T-cell (primary cell): ENCODE measurements at places on chromosomes 13 and 19.
A peak's percentile ranks its signal among the peaks of the same experiment; 100 is the strongest.

- no peak for DNase-seq
Observed at GRCh38 chr13:113565526-113566226, 18.9 kb upstream of the TFDP1 start.

DNA sequence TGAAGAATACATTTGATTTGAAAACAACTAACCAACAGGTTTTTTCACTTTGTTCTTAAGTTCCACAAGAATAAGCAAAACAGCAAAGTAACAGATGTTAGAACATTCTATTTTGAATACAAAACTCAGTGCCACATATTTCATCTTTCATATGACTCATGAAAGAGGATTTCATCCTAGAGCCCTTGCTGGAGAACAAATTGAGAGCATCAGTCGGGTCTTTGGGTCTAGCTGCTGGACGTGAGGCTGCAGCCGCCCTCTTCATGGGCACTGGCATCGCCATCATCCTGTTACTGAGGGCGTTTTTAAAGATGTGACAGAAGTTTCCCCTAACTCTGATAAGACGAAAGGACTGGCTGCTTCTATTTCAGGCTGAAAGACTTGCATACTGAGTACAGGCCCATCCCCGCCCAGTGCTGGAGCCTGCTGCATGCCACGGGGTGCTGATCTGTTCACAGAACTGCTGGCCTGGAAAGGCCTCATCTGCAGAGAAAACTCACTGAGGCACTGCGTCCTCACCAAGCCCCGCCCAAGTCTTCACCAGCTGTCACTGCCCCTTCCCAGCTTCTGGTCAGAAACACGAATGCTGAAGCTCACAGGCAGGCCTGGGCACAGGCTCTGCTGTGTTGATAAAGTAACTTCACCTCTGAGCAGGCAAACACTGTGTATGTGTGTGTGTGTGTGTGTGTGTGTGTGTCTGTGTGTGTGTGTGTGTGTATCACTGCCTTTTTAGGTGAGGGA is 101.4 kb downstream of the TUBGCP3 start:
- DNase-seq: no peak

- DNase-seq: no peak
Observed at GRCh38 chr13:98273067-98273823, 96.2 kb upstream of the RNF113B start.

DNA sequence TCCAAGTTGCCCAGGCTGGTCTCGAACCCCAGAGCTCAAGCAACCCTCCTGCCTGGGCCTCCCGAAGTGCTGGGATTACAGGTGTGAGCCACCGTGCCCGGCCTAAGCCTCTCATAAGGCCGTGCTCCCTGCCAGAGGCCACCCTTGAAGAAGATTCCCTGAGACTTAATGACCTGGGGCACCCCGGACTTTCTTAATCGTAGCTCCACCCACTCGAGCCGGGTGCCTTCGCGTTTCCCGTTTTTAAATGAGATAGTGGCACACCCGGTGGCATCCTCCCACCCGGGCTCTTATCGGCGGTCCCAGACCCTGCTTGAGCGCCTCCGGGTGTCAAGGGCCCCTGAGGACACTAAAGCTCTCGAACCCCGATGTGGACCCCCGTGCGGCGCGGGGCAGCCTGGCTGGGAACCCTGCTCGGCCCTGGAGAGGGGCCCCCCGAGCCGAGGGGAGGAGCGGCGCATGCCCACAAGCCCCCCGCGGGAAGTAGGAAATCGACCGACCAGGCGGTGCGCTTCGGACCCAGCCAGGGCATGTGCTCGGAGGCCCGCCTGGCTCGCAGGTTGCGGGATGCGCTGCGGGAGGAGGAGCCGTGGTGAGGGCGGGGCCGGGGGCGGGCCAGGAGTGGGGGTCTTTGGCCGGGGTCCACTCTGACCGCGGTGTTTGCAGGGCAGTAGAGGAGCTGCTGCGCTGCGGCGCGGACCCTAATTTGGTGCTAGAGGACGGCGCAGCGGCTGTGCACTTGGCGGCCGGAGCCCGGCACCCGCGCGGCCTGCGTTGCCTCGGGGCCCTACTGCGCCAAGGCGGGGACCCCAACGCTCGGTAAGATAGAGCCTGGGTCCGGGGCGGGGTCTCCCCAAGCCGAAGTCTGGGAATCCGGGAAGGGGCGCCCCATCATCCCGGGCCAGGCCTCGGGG is at the start of gene ANKLE1:
Gene ANKLE1 (plus strand): TSS at position 511 of the 914 bp plus-strand sequence. CDS start 20 bp downstream, at position 531.
- DNase-seq: no peak

- DNase-seq: no peak
Observed at GRCh38 chr19:55258476-55258827, 365 bp downstream of the PPP6R1 start.

- DNase-seq: no peak
Observed at GRCh38 chr19:1156305-1156801, 17.7 kb downstream of the SBNO2 start.

DNA sequence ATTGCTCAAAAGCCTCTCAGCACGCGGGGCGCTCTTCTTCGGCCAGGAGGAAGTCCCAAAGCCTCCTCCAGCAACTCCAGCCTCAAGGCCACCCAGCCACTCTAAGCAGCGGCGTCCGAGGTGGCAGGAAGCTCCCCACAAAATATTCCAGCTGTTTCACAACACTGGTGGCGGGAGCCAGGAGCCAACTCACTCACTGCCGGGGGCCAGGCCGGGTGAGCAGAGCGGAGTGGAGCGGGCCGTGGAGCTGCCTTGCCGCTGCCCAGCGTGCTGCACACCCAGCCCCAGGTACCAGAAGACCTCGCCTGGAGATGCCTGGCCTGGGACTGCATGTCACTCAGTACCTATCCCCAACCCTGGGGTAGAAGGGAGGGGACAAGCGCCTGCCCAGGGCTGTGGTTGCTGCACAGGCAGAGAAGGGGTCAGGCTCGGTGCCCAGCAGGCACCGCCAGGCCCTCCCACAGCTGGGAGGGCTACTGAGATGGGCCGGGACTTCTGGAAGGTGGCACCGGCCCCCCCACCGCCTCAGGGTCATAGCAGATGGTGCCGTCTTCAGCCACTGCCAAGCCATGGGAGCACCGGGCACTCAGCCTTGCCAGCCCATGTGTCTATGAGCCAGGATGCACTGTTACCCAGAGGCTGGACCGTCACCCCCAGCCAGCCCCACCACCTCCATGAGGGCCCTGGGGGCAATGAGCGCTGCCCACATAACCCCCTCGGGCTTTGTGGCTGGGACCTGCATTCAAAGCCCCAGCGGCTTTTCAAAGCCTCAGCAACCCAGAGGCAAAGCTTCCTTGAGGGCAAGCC is 59.2 kb downstream of the MLLT1 start:
- no peak for DNase-seq

- no peak for DNase-seq
Observed at GRCh38 chr13:27476943-27477703, 26.8 kb upstream of the MTIF3 start.

- peak; percentile 74 for DNase-seq
Observed at GRCh38 chr19:48970923-48971395, 5.8 kb downstream of the FTL start.

DNA sequence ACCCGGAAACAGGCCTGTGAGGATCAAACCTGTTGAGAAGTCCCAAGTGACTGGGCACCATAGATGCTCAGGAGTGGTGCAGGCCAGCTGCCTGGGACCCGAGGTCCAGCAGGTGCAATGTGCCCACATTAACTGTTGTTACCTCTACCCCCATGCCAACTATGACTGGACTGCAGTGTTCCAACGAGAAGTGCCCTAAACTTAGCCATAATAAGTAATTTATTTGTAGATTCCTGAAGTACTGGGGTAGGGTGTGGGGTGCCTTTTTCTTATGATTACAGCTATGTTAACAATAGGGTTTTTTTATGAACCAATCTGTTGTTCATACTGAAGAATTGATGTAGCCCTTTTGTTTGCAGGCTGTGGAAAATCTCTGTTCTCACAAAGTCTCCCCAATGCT is 9.2 kb downstream of the CUL4A start:
- DNase-seq: no peak
